ENCODE measurements at places on chromosomes 5 and 9.

DNA sequence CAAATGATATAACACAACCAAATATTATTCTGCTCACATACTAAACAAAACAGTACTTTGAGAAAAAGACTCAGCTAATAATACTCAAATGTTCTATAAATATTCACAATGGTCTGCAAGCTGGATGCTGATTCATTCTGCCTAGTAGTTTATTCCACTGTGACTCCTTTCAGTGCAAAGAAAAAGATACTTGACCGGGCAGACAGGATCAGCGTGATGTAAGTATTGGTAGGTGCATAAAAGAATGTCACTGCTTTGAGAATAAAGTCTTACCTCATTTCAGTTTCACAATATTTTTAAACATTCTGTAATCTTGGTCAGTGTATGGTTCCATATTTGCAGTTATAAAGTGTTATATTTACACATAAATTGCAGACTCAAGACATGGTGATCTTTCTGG lies 223.0 kb upstream of the NUDT12 start:
- DNase-seq: no peak

GRCh38 chr9:106892632-106893031 lies 29.7 kb downstream of the ZNF462 start:
- no peak for DNase-seq

DNA sequence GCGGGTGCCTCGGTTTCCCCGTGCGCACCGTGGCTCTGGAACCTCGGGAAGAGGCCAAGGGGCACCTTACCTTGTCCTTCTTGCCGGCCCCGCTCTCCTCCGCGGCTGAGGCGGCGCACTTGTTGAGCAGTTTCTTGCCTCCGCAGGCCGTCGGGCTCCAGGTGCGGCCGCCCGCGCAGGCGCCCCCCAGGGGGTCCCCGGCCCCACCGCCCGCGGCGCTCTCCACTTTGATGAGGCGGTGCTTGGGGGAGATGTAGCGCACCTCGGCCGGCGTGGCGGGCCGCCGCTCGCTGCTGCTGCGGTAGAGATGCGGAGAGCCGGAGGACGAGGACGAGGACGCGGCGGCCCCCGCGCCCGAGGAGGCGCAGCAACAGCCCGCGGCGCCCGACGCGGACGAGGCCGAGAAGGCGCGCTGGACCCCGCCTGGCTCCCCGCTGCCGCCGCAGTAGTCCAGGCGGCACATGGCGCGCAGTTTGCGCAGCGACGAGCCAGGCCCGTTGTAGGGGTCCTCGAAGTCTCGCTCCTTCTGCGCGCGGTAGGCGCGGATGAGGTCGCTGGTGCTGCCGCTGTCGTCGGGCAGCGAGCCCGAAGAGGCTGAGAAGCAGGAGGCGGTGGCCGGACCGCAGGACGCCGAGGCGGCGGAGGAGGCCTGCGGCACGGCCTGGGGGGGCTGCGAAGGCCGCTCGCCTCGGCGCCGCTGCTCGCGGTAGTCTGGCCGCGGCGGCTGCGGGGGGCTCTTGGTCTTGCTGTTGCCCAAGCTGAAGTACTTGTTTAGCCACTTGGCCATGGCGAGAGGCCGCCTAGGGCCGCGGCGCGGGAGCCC lies 957 bp downstream of the SHB start:
- no peak for DNase-seq

DNA sequence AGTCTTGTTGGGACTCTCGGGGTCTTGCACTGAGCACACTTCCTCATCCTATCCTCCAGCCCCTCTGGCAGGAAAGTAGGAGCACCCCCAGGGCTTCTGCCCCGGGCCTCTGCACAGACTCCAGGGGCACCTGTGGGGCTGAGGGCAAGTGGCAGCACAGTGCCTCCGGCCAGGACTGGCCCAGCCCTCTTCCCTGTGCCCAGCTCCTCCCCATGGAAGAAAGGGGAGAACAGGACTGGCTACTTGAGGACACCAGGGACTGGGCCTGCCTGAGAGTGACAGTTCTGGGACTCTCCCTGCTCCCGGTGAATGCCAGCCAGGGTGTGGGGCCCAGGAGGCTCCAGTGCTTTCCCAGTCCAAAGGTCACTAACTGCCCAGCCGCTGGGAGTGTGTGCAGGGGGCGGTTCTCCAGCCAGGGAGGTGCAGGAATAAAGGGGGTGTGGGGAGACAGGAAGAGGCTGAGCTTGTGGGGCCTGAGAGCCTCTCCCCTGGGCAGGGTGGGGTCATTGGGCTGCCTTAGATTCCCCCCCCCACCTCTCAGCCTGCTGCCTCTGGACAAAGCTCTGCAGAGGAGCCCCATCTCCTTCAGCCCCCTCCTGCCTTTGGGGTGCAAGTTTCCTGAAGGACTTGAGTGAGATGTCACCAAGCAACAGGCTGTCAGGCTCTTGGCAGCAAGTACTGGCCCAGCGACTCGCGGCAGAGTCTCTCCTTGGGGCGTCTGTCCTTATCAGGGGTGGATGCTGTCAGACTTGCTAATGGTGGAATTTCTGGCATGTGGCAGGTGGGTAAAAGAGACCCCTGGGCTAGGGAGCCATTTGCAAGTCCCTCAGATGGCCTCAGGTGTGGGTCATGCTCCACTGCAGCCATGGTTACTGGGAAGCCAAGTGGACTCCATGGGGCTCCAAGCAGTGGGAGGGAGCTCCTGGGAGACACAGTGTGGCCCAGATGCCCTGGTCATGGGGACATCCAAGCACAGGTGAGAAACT lies 19.1 kb upstream of the JADE2 start:
- DNase-seq: no peak

DNA sequence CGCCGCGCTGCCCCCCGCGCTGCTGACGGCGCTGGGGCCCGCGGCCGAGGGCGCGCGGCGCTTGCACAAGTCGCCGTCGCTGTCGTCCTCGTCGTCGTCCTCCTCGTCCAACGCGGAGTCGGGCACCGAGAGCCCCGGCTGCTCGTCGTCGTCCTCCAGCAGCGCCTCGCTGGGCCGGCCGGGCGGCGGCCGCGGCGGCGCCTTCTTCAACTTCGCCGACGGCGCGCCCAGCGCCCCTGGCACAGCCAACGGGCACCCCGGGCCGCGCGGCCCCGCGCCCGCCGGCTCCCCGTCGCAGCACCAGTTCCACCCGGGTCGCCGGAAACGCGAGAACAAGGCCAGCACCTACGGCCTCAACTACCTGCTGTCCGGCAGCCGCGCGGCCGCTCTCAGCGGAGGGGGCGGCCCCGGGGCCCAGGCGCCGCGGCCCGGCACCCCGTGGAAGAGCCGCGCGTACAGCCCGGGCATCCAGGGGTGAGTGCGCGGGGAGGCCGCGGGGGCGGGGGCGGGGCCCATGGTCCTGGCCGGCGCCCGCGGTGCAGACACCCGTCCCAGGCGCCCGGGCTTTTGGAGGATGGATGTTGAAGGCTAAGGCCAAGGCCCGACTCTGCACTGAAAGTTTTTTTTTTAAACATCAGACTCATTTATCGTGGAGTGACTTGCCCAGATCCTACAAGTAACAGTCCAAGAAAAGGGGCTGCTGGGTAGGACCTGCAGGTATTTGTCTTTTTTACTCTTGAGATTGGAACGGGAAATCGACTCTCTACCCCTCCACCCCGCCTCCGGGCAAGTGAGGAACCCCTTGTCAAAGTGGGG lies 1.2 kb downstream of the TENT4A start:
- peak; percentile 15 for DNase-seq

DNA sequence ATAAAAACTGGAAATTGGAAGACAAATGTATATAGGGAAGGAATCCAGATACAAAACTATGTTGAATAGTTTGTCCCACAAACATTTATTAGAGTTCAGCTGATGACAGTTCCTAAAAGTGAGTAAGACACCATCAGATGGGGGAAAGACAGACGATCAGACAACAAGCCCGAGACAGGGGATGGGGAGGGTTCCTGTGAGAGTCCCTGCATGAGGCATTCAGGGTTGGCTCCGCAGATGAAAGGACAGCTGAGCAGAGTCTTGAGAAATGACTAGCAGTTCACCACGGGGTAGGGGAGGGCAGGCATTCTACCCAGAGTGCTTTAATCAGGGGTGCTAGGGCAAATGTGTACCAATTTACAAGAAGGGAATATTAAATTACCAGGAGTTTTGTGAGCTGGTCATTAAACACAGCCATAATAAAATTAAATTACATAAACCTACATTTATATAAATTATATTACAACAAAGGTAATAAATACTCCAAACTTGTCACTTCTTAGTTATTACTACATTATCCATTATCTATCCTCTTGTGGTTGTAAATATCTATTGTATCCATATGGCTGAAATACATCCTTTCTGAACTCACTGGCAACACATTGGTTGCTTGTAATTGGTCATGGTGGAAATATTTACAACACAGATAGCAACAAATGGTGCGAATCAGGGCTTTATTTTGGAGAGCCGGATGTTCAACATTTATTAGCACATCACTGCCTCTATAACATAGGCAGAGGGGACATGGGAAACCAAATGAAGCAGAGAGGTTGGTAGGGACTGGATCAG lies 27.8 kb downstream of the TNFSF15 start:
- DNase-seq: no peak

DNA sequence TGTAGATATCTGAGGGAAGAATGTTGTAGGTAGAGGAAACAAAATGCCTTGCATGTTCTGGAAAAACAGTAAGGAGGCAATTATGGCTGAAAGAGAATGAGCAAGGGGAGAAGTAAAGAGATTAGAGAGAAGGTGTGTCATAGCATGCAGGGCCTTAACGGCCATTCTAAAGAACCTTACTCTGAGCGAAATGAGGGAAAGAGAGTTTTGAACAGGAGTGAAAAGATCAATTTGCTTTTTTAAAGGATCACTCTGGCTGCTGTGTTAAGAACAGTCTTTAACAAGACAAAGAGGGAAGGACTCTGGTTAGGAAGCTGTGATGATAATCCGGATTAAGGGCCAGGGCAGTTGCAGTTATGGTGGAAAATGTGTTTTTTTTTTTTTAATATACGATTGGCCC lies 22.6 kb downstream of the PTBP3 start:
- DNase-seq: no peak

DNA sequence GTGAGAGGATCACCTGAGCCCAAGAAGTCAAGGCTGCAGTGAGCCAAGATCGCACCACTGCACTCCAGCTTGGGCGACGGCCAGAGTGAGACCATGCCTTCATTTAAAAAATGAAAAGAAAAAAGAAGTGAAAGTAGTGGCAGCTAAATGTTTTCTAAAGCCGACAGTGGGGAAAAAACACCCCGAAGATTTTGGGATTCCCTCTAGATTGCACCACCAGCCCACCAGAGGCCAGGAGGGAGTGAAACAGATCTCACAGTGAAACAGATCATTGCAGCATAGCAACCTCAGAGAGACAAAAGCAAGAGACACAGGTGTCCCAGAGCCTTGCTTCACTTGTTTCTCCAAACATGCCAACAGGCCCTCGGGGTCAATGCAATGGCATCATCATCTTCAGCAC lies 156.8 kb downstream of the PAX5 start:
- DNase-seq: no peak

GRCh38 chr5:53479590-53480415 lies 626 bp upstream of the FST start:
- peak; percentile 39 for DNase-seq

DNA sequence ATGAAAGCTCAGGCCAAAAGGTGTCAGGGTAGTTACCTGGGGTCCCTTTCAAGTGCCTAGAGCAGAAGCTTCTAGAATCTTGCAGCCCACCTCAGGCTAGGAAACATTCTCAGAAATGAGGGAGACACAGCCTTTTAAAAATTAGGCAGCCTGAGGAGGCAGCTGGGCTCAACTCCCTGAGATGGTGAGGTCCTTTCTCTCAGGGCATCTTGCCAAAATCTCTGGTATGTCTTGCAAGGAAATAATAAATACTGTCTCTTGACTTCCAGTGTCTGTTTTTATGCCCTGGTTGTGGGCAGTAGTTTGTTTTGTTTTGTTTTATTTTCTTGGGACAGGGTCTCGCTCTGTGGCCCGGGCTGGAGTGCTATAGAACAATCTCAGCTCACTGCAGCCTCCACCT lies 100.9 kb upstream of the APC start:
- DNase-seq: no peak

DNA sequence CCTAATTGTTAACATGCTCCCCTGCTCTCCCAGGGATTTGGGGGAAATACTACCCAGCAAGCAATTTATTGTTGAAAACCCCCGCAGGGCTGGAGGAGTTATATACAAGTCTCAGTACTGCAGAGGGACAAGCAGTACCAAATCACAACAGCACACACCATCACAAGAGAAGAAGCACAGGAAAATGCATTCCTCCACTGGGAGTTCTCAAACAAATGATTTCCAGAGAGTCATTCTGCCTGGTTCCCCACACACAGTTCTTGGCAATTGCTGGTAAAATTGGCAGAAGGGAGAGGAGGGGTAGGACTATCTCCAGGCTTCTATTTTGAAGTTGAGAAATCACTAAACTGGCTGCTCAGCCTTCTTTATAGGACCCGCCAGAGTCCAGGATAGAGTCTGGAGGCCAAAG lies 16.8 kb downstream of the SIL1 start:
- no peak for DNase-seq

DNA sequence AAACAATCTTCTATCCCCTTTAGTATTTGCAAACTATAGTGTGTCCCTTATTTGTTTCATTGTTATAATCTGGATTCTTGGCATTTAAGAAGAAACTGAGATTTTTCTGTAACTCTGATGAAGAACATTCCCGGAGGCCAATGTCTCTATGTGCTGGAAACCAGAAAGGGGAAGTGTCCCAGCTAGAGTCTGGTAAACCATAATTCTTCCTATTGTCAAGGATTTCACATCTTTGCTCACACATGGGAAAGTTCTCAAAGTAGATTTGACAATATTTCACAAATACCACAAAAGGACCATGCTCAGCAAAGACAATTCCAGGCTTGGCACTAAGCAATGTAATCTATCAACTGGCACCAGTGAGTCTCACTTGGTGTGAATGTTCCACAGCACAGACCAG lies 146.8 kb downstream of the MUSK start:
- DNase-seq: no peak

DNA sequence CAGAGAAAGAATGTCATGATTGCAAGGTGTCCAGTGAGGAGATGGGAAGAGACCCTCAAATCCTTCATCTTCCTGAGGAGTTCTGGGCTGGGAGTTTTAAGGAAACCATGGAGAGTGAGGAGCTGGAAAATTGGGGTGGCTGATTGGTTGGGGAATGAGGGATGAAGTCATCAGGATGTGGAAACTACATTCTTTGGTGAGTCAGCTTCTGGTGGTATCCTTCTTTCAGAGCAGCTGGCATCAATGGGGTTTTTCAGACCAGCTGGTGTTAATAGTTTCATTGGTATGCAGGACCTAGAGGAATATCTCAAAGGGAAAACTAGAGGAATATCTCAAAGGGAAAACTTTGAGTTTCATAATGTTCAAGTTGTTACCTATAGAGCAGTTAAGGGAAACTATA lies 45.2 kb downstream of the RNF180 start:
- no peak for DNase-seq

DNA sequence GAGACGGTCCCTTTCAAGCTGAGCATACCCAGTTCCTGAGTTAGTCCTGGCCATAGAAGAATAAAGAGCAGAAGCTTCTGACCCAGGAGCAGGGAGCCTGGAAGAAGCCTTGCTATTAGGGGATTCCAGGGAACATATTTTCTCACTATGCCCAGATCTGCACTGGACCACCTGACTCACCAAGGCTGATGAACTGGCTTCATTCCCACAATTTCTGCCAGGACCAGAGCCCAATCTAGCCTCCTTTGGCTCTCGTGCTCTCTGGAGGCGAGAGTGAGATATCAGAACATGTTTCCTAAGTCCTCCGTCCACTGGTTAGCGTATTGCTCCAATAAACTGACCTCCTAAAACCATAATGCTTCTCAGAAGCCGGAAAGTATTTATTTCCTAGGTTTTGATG lies 9.9 kb downstream of the GABBR2 start:
- no peak for DNase-seq

All from SHP77 (cell line).